ENCODE measurements at places on chromosomes 2 and 18.

DNA sequence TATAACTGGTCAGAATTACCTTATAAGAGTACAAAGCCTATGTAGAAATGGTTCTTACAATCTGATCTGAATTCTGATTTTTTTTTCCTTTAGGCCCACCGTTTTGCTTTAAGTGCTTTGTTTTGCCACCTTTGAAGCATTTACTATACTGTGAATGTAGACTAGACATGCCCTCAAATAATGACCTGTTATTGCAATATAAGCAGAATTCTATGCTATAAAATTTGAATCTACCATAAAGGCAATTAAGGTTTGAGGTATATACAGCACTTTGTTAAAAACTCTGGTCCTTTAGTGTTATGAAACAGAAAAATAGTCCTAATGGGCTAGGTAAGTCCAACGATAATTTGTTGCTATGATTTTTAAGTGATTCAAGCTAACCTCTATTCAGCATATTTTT lies 86.6 kb upstream of the NOSTRIN start:
- no peak for DNase-seq

GRCh38 chr2:97967216-97967592 lies 28.5 kb downstream of the TMEM131 start:
- DNase-seq, result no peak

GRCh38 chr2:200703127-200703925 lies 108.4 kb upstream of the BZW1 start:
- DNase-seq, result no peak

DNA sequence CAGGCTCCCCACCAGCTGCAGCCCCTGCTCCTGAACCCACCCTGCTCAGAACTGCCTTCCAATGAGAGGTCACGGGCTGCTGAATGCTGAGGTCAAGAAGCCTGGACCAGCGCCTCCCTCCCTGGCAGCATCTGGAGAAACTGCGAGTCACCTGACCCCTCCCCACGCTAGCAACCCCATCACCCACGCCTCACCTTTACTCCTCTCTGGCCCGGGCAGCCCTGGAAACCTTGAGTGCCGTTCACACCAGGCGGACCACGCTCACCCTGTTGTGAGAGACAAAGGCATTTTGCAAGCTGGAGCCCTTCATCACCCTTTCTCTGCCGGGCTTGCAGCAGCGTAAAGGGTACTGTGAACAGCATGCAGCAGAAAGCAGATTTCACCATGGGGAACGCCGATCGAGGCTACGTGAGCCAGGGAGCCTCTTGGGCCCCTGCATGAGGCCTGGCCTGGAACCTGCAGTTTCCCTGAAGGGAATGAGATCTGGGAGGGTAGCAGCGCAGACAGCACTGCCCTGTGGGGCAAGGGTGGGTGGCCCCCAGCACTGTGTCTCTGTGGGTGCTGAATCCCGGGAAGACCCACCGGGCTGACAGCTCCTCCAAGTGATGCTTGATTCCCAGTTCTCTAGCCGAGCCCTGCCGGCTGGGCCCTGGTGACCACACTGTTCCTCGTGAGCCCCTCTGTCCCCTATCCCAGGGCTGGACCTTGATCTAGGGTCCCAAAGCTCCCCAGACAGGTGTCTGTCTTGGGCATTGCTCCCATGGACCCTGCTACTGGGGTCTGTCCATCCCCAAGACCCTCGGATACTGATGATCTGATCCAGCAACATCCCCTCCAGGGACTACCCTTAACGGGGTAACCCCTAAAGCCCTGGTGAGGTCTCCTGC lies 53.8 kb downstream of the COL6A3 start:
- DNase-seq, result no peak

GRCh38 chr2:3598197-3598910 lies 3.4 kb downstream of the COLEC11 start:
- no peak for DNase-seq

DNA sequence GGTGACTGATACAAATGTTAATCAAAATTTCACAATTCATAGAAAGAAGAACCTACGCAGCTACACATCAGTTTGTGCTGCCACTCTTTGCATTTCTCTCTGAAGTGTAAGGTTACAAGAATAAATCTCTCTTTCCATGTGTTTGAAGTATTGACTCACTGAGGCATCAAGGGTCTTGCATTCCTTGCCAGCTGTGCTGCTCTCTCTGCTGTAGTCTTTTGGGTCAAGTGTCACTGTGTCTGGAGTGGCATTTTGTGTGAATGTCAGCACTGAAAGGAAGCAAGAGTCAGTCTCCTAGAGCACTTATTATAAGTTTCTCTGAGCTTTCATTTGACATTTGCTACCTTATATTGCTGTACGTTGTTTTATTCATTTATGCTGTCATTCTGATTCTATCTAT lies 1696.1 kb upstream of the LRRTM1 start:
- DNase-seq, result no peak

DNA sequence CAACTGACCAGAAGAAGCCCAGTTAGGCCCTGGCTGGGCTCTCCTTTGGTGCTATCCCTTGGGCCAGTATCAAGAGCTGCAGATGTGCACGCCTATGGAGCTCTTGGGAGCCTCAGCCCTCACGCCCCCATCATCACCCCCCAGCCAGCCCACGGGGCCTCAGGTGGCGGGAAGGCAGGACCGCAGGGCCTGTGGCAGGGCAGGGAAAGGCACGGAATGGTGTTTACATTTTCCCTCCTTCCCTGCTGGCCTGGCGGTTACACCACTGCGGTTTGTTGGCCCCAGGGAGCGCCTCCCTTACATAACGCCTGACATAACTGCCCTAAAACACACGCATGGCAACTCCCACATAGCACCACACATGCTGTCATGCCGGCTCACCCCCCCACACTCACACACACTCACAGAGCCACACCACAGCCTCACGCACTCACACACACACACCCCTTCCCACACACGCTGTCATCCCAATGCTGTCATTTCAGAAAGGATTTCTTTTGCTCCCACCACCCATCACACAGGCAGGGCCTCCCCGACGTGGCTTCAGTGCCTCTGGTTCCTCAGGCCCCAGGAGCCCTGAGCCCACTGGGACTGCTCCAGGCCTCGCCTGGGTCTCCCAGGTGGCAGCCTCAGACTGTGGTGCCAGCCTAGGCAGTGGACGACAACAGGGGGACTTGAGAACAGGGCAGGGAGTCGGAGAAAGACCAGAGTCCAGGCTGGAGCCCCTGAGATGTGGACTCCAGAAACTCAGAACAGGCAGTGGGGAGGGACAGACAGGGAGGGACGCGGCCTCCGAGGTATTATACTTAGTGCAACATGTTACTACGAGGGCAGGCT lies 15.7 kb downstream of the ZFP36L2 start:
- DNase-seq, result no peak

DNA sequence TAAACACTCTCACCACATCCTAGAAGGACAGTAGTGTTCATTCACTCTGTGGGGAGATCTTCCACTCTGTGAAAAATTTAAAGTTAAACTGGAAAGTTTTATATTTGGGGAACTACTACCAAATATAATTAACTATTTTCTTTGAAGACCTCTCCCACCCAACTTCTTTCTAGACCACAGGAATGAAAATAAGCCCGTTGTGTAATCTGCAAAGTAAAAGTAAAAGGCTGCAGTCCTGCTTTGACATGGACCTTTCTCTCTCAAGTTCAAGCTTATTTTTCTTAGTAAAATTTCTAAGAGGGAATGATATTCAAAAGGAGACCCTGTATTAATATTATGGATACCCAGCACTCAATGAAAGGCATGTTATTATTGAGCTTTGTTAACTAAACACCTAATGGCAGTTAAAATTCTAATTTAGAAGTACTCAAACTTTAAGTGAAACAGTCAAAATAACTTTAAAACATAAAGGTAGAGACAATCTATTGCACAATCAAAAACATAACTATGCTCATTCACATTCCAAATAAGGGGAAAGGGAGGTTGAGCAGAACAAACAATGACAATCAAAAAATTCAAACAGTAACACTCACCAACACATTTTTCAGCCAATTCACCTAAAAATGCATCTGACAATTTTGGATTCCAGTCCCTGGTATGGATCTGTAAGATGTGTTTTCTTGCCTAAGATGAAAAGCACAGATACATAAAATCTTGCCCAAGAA lies 98.5 kb downstream of the ATAD2B start:
- no peak for DNase-seq

DNA sequence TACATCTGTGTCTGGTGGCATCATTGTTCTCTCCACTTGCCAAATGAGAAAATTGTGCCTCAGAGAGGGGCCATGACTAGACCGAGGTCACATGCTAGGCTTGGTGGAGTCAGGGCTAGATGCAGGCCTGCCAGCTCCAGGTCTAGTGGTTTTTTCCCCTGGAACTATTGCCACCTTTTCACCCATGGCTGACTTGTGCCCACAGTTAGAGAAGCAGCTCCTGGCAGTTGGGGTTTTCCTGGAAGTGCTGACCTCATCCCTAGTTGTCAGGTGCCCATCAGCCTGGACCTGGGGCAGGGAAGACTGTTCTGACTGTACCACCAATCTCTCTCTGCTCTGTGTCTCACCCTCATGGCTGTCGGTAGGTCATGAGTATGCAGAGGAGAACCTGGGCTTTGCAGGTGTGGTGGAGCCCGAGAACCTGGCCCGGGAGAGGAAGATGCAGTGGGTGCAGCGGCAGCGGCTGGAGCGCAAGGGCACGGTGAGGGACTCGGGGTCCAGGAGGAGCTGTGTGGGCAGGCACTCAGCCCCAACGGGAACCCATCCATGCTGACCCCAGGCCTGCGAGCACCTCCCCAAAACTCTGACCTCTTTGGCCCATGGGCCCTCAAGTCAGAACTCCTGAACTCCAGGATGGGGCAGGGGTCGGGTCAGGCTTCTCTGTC lies 12.4 kb upstream of the CATIP start:
- DNase-seq, result no peak

- DNase-seq, result no peak
These were observed 4.6 kb upstream of the LAMA3 start for GRCh38 chr18:23684515-23685197.

DNA sequence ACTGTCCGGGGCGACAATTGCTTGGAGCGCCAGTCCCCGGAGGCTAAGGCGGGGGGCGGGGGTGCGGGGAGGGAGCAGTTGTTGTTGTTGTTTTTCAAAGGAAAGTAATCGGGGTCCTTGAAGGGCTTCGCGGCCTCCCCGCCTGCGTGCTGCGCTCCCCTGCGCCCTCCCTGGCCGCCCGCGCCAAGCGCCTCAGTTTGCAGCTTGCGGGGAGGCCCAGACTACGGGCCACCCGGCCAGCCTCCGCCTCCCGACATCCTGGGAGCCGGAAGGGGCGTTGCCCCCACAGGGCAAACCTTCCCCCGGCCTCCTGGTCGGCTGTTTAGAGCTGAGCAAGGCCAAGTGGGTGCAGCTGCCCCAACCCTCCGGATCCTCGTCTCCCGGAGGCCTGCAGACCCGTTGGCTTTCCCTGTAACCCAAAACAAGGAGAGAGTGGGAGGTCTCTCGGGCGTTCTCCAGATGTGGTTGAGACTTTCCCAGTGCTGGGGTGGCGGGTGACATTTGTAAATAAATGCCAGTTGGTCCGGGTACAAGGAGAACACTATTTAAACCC lies 3.7 kb upstream of the SIX3 start:
- DNase-seq, result no peak

DNA sequence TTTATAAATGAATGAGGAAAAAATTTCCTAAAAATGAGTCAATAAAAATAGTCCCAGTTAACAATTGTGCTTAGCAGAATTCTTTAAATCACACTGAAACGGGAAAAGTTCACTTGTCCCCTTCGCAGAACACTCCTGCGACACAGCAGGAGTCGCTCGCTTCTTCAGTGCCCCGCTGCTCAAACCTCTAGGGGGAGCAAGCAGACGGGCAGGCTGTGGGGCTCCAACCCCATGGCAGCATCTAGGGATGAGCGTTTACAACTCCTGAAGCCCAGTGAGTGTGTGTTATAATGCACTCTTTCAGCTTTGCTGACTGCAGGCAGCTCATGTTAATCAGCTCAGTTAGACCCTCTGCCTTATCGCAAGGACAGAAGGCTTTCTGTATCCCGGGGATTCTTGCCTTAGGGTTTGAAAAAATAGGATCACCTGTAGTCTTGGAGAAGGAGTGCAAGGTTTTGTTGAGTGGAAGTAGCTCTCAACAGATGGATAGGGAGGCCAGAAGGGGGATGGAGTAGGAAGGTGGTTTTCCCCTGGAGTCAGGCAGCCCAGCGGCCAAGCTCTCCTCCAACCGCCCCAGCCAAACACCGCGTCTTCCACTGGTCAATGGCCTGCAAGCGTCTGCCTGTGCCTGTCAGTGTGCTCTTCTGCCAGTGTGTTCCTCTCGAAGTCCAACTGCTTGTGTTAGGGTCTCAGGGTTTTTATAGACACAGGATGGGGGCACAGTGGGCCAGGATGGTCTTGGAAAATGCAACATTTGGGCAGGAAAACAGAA lies 1977.7 kb upstream of the LRRTM1 start:
- no peak for DNase-seq

- DNase-seq, result no peak
These were observed 9.6 kb upstream of the AQP4 start for GRCh38 chr18:26875040-26875654.

GRCh38 chr2:134739879-134740301 lies 21.1 kb upstream of the TMEM163 start:
- DNase-seq, result no peak

DNA sequence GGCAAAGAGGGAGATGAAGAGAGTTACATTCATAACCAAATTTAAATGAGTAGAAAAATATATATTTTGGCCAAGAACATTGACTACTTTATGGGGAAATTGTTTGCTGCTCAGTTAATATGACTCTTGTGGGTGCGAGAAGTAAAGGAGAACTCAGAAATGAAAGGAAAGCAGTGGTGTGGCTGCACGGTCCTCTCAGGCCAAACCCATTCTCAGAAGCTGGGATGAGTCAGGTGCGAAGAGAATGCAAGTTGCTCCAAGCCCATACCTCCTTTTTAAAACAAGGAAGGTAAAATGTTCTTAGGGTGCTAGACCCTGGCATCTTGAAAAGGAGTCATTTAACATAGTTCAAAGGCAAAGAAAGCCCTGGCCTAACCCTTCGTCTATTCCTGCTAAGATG lies 258.6 kb downstream of the RAD51AP2 start:
- DNase-seq, result no peak

- DNase-seq, result no peak
These were observed 14.0 kb downstream of the TMEM247 start for GRCh38 chr2:46493241-46493970.

GRCh38 chr2:100691846-100692245 lies 128.1 kb upstream of the NPAS2 start:
- DNase-seq, result no peak

- DNase-seq, result no peak
These were observed 353.9 kb downstream of the CYRIA start for GRCh38 chr2:16311521-16312440.

DNA sequence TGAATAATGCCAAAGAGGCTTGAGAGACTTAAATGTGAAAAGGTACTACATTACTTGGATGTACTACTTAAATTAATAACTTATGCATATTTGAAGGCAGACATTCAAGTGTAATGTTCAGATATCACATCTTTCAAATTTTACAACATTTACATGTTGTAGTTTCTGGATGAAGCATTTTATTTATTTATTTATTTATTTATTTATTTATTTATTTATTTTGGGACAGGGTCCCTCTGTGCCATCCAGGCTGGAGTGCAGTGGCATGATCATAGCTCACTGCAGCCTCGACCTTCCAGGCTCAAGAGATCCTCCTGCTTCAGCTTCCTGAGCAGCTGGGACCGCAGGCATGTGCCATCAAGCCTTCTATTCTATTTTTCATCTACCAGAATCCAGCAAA lies 596.4 kb downstream of the ERBB4 start:
- no peak for DNase-seq
